RCC 7860 (cell line): ENCODE measurements at places on chromosomes 7 and 10.

DNA sequence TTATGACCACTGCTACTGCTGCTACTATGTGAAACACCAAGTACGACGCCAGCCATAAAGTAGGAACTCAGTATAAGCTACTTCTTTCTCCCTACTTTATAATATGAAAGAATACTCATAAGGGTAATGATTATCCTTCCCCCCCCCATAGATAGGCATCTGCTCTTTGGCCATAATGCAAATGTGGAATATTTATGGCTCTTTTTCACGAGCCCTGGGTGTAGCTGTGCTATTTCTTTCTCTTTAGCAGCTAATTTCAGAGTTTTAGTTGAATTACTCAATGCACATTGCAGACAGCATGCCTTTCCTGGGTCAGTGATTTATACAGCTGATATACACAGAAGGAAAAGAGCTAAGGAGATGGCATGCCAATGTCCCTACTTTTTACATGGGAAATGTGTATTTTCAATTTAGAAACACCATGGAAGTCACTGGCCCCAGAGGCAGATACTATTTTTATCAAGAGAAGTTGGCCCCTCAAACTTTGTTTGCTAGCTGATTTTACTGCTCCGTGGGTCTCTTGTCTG, 234.1 kb upstream of the KIAA1217 start:
- no peak for DNase-seq

DNA sequence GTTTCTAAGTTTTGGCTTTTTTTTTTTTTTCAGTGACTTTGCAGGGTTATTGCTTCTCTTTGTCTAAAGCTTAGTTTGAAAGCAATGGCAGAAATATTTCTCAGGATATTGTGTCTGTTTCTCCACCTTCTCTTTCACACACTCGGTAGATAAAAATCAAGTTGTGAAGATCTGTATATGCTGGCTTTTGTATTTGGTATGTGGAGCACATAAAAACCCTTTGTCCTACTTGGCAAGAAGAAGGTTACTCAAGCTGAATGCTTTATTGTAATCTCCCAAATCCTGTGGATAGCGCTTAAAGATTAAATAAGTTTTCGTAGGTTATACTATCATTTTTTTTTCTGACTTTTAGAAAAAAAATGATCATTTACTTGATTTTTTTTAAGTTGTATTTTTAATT, 172.4 kb downstream of the CDCA7L start:
- no peak for DNase-seq

DNA sequence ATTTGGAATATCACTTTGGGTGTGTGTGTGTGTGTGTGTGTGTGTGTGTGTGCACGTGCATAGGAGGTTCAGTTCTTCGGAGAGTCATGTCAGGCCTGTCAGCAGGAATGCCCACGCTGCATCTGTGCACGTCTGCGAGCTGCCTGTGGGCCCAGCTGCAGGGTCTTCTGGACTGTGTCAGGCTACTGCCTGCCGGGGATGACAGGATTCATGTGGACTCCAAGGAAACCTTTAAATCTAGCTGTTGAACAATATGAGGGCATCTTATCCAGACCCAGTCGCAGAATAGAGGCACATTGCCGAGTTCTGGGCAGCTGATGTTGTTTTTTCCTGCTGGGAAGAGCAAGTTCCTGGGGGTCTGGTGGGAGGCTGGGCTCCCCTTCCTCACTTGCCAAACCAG, 19.0 kb downstream of the AQP1 start:
- no peak for DNase-seq

DNA sequence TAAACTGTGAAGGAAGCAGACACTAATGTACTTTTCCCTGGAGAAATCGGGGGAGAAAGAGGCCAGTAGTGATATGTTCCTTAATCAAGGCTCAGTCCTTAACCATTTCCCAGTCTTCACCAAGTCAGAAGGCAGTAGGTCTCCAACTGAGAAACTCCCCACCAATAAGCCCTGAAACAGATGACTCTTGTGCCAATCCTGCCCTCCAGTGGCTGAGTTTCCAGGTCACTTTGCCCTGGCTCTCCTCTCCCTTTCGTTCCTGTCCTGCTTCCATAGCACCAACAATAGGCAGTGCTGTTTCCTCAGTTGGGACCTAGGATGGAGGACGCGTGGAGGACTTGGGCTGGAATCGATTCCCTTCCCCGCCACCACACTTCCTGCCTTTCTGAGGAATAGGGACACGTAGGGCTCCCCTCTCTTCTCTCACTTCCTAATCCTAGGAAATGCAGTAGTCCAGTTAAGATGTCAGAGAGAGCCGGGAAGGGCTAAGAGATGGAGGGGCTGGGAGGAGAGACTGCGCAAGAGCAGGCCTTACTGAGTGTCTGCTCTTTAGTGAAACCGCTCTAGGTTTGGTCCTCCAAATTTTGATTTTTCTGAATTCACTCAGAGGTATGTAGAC, 23.4 kb downstream of the ATOH7 start:
- peak; percentile 73 for DNase-seq

DNA sequence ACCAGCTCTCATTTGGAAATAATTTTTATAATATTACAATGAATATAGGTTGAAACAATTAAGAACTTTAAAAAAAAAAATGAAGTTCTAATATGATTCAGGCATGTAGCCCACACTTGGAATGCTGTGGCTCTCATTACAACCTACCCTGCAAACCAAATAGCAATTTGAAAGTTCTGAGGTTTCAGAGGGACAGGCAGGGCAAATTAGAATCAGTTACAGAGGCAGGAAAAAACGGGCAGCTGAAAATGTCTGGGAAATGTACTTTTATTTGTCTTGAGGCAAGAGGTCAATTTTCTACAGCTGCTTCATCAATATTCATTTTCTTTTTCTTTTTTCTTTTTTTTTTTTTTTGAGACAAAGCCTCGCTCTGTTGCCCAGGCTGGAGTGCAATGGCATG, 95.3 kb downstream of the PIP4K2A start:
- no peak for DNase-seq

GRCh38 chr7:73999664-74000435, 28.1 kb upstream of the ELN start:
- DNase-seq = no peak

- no peak for DNase-seq
Measured at GRCh38 chr7:44391171-44391570, 65.8 kb upstream of the CAMK2B start.

DNA sequence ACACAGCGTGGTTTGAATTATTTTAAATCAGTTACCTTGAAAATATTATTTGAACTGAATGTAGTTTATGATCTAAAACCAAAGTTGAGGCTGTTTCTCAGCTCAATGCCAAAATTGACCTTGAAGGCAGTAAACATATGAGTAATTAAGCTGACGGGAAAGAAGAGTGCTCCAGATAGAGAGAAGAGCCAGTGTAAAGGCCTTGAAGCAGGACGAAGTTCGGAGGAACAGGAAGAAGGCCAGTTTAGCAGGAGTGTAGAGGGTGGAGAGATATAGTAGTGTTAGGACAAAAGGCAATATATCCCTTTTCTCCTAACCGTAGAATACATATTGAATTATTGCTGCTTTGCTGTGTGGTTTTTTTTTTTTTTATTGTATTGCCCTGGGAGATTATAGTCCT, 63.2 kb downstream of the CYP51A1 start:
- no peak for DNase-seq

GRCh38 chr10:36597756-36598320, 527.6 kb upstream of the ANKRD30A start:
- DNase-seq = no peak

- DNase-seq = no peak
Measured at GRCh38 chr10:119595676-119596515, 868 bp downstream of the TIAL1 start.

GRCh38 chr10:5497289-5497688, 2.1 kb downstream of the CALML5 start:
- DNase-seq = no peak

GRCh38 chr10:3229815-3230214, 57.2 kb upstream of the PITRM1 start:
- peak; percentile 53 for DNase-seq

GRCh38 chr10:46019177-46019528, 11.3 kb downstream of the NCOA4 start:
- DNase-seq = no peak

DNA sequence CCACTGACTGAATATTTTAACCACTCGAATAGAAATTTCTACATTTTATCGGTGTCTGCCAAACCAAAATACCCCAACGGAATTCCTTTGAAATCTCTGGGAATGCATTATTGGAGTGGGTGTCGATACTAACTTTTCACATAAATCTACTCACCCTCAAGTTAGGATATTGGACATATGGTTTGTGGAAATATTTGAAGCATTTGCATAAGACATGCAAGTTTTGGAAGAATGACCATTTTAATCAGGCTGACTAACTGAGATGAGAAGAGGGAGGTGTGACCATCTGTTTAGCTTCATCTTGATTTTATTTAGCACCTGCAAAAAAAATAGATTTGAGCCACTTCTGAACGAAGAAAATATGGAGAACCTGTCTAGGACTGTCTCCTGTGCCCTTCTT, 61.2 kb downstream of the KLF6 start:
- no peak for DNase-seq

DNA sequence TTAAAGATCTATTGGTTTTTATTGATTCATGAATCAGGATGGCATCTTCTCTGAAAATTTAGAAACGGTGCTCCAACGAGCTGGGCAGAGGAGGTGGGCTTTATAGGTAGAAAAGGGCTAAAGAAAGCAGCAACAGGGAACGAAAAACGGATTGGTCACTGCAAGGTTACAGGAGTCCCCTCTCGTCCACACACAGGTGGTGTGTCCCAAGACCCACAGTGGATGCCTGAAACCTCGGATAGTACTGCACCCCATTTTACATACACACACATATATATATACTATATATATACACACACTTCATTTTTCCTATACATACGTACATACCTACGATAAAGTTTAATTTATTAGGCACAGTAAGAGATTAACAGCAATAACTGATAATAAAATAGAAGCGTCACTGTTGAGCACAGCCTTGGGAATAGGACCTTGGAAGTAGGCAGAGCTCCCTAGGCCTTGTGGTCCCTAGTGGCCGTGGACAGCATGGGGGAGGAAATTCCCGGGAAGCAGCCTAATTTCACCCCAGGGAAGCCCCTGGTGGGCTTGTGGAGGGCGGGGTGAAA, 737 bp upstream of the NUB1 start:
- no peak for DNase-seq

GRCh38 chr7:138616085-138616484, 85.1 kb downstream of the SVOPL start:
- DNase-seq = no peak

DNA sequence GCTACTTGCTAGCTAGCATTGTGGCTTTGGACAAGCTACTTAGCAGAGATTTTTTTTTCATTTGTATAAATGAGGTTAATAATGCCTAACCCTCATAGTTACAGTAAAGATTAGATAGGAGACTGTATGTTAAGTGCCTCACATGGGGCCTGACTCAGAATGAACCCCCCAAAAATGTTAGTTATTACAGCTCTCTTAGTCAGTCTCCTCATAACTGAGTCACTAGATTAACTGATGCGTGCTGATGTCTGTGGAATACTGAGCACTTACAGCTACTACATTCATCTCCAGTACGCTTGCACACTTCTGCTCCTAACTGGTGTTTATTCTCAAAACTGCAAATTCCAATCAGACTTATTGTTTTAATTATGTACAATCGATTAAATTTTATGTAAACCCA, 315.3 kb downstream of the SNX13 start:
- DNase-seq = peak; percentile 88

DNA sequence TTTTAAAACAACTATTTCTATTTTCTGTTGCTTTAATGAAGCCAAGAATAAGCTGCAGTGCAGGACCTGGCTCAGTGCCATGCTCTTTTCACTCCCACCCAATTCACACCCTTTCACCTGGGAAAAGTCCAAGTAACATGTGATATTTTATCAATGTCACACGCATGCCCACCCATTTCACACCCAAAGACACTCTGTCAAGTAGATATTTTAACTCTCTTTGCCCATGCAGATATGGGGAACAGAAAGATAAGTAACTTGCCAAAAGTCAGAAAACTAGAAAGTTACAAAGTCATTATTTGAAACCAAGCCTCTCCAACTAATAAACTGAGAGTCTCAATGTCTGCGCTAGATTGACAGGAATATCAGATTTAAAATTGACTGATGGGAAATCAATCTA, 706.7 kb upstream of the PHF14 start:
- DNase-seq = no peak

GRCh38 chr10:36336315-36336714, 694.2 kb upstream of the FZD8 start:
- no peak for DNase-seq

GRCh38 chr10:26944261-26944882, 83.6 kb upstream of the ABI1 start:
- DNase-seq = no peak

GRCh38 chr10:59312247-59312646, 50.1 kb downstream of the FAM13C start:
- no peak for DNase-seq

DNA sequence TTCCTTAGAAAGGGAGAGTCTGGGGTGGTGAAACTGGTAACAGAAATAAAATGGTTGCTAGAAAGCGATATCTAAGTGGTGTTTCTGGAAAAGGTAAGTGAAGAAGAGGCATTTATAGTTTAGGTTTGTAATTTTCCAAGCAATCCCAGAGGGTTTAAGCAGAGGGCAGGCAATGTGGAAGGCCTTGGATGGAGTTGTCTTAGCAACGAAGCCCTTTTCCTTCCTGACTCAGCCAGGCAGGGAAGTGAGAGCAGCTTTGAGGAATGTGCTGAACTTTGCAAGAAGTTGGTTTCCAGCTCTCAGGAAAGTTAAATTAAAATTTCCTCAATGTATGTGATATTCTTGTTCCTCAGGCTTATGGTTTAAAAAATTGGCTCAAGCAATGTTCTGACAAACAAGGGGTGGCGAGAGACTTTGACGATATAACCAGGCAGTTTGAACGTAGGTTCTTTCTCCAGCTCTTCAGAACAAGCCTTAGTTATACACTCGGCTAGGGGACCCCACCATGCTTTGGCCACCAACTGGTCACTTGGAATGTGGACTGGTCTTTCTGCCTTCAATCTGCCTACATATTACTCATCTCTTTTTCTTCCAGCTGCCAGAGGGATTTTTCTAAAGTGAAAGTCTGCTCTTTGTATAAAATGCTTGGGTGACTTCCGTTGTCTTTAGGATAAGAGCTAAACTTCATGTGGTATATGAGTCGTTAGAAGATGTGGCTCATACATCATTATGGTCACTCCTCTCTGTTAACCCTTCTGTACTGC, 66.9 kb upstream of the SLC25A13 start:
- DNase-seq = peak; percentile 97
